Fibroblast of skin of left quadriceps (primary cell): ENCODE measurements at places on chromosomes 3 and 15.

GRCh38 chr15:43214592-43215295 lies 6.1 kb downstream of the EPB42 start:
- no peak for DNase-seq

- no peak for DNase-seq
These were observed 240.9 kb downstream of the RBMS3 start for GRCh38 chr3:29521751-29522150.

DNA sequence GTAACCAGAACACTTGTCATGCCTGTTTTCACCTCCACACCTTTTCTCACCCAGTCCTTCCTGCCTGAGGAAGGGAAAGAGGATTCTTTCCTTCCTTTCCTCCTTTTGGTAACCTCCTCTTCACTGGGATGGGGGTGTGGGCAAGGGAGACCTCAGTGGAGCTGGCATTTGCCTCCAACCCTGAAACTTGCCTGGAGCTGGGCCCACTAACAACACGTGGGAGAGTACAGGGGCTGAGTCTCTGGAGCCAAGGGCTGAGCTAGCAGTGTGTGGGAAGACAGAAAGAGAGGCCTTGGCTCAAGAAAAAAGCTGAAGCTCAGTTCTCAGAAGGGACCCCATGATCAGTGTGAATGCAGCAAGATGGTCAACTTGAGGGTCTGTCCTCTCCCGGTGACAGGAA lies 86.6 kb upstream of the SLC6A11 start:
- no peak for DNase-seq

DNA sequence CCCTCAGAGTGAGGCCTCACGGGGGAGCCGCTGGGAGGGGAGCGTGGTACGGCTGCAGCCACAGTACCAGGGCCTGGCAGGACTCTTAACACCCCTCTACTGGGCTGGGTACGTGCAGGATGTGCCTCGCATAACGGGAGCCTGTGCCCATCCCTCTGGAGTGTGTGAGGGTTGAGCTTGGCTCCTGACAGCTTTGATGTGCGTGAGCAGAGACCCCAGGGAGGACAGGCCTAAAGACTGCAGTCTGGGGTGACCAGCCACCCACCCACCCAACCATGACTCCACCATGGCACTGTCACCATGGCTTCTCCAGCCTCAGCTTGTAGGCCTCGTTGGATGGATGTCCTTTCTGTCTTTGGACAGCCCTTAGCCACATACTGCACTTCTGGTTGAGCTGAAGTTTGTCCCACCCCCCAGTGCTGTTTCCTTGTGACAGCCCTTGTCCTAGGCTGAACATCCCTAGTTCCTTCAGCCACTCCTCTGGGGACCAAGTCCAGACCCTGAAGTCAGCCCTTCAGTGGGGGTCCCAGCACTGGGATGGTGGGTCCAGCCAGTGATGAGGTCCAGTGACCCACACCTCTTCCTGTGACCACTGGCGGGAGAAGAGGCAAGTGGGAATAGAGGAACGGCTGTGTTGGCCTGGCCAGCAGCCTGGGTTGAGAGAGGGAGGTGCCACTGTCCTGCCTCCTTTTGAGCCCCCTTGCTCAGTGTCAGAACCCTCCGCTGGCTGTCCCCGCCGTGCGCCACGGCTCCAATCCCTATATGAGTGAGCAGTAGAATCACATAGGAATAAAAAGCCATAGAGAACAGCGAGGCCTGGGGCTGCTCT lies 6.1 kb downstream of the GLYCTK start:
- no peak for DNase-seq

GRCh38 chr15:81887912-81888311 lies 157.9 kb downstream of the MEX3B start:
- peak; percentile 67 for DNase-seq
